ENCODE measurements at places on chromosomes 11 and 22.
A peak's percentile ranks its signal among the peaks of the same experiment; 100 is the strongest.

DNA sequence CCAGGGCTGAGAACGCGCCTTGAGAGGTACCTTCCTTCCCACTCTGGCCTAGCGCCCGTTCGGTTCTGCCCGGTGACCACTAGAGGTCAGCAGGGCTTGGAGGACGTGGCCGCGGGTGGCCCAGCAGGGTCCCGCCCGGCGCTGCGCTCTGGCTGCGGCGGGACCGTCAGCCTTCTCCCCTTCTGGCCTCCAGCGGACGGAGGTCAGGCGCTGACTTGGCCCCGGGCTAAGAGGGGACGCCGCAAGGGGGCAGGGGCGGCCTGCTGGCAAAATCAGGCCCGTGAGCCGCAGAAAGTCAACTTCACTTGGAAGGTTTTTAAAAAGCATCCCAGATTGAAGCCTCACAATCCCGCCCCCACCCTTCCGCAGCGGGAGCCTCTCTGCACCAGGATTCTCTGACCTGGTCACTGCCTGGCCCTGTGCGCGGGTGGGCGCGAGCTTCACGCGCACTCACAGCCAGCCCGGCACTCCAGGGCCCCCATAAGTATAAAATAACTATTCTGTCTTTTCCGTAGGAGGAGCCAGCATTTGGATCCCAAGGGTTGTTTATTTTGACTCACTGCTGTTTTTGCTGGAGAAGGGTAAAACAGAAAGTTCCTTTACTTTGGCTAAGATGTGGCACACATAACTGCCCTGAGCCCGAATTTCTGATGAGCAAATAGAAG lies 23.2 kb upstream of the ZBTB16 start:
- peak; percentile 68 for DNase-seq

DNA sequence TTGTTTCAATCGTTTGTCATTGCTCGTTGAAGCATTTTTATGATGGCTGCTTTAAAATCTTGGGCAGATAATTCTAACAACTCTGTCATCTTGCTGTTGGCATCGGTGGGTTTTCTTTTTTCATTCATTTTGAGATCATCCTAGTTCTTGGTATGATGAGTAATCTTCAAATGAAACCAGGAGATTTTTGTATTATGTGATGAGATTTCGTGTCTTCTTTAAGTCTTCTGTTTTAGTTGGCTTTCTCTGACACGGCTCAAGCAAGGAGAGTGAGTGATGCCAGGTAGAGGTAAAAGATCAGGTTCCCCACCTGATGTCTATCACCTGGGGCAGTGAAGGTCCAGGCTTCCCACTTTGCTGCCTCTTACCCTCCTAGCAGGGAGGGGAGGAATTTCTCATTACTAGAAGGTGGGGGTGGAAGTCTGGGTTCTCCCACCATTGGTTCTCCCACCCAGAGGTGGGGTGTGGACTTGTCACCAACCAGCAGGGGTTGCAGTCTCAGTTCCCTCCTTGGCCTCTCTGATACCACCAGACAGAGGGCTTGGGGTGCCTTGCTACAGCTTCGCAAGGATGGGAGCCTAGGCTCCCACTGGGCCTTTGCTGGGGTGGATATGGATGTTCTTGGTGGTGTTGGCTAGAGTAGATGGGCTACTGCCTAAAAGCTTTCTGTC lies 12.9 kb downstream of the CDC45 start:
- no peak for DNase-seq

GRCh38 chr11:6448574-6448973 lies 7.8 kb upstream of the HPX start:
- no peak for DNase-seq

DNA sequence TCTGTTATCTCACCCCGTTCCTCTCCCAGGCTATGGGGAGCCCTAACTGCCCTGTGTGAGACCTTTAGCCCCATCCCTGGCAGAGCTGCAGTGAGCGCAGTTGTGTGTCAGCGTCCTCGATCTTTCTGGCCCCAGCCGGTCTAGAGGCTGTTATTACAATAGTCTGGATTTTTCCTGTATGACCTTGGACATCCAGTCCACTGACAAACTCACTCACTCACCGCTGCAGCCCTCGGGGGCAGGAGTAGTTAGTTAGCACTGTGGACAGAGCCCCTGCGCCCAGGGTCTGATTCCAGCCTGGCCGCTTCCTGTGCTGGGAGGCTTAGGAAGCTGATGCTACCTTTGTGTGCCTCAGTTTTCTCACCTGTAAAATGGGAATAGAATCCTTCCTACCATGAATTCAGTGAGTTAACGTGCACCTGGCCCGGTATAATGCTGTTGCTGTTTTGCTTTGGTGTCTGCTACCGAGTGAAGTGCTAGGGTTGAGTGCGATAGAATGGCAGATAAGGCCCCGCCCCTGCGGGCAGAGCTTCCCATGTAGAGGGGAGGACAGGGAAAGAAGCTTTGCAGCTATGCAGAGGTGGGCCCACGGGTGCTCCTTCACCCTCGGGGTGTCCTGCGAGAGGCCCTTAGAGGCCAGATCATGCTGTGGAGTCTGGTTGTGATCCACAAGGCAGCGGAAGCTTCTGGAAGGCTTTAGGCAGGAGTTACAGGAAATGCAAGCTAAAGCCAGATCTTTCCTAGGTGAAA lies 3.0 kb downstream of the LRP5 start:
- DNase-seq, result no peak

GRCh38 chr22:43388420-43388851 lies 23.4 kb upstream of the MPPED1 start:
- peak; percentile 73 for DNase-seq

DNA sequence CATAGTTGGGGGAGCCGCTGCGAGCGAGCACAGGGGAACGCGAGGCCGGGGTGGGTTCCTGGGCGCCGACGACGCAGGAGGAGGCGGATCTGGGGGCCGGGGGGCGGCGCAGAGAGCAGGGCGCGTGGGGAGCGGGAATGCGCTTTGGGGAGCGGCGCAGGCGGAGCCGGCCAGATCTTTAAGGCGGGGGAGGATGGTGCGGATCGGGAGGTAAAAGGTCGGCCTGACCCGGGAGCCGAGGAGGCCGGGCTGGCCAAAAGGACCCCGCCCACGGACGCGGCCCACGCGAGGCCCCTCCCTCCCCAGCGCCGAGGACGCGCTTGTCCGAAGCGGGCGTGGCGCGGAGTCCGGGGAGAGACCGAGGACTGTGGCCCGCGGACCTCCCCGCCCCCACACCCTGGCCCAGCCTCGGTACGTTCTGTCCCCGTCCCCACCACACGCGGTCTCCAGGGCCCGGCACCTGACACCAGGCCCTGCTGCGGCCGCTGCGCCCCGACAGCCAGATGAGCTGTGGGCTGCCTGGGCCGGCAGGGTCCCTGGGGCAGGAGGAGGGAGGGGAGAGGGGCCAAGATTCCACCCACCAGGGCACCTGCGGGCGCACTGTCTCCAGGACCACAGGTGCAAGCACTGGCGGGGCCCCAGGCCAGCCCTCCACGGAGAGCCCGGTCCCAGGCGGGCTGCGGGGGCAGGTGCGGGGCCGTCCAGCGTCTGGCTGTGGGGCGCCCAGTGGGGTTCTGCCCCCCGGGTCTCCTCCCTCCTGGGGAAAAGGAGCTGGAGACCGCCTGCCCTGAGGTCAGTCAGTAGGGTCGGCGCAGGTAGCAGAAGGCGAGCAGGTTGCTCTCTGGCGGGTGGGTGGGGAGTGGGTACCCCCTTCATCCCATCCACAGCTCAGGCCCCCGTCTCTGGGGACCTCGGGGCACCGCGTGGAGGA lies 10.9 kb downstream of the PIM3 start:
- peak; percentile 55 for DNase-seq

DNA sequence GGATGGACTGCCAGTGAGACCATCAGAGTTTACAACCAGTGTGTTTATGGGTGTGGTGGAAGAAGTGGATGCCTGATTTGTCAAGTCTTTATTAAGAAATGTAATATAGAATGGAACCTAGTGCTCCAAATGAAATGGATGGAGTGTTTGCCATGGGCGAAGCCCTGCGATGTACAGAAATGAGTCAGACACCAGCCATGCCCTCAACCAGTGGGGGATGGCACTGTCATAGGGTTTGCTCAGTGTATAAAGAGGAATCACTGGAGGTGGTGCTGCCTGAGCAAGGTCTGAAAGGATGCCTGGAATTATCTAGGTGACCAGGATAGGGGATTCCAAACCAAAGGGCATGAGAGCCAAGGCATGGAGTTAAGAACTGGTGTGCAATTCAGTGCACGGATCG lies 120.9 kb upstream of the MTNR1B start:
- DNase-seq, result no peak

- peak; percentile 60 for DNase-seq
These were observed 69.4 kb upstream of the FGF3 start for GRCh38 chr11:69888483-69889181.

- DNase-seq, result no peak
These were observed 3.0 kb downstream of the CBLIF start for GRCh38 chr11:59842316-59842715.

- DNase-seq, result no peak
These were observed 21.2 kb downstream of the FZD4 start for GRCh38 chr11:86933891-86934581.

DNA sequence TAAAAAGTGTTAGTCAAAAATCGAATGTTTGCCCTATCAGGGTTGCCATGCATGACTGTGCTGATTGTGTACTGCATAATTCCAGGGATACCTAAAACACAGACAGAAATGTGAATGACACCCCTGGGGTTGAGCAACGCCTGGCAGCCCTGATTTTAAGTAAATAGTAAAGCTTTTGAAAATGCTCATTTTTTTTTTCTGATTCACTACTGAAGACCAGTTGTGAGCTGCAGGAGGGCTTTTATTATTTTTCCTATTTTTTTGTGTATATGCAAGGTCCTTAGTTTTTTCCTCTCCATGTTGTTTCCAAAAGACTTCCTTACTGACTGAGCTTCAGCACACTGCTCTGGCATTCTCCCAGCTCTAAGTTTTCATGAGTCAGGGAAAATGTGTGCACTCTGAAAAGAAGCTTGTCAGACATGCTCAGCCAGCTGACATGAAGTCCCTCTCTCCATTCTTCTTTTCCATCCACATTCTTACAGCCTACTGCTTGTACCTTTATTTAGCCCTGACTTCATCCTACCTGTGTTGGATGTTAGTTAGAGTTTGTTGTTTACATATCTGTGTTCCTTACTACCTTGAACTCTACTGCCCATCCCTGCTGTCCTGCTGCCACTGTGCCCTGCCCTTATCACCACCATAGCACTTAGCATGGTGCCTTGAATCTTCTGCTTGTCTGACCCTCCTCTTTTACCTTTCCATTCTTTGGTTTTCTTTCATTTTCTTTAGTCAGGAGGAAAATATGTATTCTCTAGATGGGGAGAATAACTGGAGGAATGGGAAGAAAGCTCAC lies 79.5 kb downstream of the HORMAD2 start:
- no peak for DNase-seq

DNA sequence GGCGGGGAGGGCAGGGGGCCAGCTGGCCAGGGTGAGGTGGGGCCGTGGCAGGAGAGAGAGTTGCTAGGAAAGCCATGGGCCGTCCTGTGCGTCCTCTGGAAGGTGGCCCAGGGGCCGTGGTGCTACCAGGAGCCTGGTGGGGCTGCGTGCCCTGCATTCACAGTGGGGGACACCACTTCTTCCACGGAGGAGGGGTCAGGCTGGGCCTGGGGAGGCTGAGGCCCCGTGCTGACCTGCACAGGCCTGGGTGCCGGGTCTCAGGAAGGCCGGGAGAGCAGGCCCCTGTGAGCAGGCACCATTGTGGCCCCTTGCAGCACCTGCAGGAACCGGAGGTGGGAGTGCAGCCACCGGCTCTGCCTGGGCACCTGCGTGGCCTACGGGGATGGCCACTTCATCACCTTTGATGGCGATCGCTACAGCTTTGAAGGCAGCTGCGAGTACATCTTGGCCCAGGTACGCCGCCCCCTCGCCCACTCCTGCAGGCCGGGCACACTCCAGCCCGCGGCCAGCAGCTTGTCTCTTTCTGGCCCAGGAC lies 12.0 kb downstream of the MUC5B start:
- DNase-seq, result no peak

- no peak for DNase-seq
These were observed 5.2 kb downstream of the SUN2 start for GRCh38 chr22:38750638-38751037.

- DNase-seq, result no peak
These were observed 3.9 kb downstream of the SCGB1D1 start for GRCh38 chr11:62193952-62194351.

DNA sequence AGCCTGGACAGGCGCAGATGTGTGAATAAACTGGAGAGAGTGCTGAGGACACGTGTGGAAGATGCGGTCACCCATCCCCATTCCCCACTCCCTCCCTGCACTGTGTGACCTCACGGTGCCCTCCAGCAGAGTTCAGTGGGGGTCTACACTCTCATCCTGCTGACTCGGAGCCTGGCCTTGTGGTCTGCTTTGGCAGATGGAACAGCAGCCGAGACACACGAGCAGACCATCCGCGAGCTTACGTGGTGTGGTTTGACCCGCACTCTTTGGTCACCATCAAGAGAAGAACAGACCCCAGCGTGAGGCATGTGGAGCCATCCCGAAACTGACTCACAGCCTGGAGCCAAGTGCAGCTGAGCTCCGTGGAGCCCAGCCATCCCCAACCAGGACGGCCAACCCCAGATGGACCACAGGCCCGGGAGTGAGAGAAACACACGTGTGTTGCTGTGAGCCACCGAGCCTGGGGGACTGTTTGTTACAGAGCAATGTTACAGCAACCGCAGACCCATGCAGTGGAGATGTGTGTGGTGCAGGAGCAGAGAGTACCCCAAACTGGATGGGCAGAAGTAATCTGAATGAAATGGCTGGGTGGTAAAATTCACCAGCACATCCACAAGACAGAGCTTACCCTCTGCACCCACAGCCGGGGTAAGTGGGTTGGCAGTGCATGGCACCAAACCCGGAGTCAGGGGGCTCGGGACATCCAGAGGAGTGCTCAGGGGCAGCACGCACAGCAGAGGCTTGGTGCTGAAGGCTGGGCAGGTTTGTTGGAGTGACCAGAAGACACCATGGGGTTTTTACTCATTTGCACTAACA lies 90.7 kb downstream of the RTL6 start:
- DNase-seq, result no peak

DNA sequence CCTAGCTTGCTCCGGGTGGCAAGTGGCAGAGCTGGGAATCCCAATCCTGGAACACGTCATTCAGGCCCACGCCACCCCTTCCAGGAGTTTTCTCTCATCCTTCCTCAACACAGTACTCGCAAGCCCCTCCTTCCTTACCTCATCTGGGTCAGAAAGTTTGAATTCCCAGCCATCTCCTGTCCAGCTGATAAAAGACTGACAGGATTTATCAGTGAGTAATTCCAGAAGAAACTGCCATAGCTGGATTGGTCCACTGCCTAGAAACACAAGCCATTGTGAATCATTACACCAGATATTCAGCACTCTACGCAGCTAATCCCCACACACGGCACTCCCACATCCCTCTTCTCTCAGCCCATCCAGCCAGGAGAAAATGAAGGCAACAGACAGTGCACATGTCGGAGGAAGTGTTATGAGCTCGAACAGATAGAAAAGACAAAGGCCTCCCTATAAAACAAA lies 124.0 kb downstream of the ETS1 start:
- DNase-seq, result no peak
